ENCODE measurements at places on chromosomes 5 and 9.

DNA sequence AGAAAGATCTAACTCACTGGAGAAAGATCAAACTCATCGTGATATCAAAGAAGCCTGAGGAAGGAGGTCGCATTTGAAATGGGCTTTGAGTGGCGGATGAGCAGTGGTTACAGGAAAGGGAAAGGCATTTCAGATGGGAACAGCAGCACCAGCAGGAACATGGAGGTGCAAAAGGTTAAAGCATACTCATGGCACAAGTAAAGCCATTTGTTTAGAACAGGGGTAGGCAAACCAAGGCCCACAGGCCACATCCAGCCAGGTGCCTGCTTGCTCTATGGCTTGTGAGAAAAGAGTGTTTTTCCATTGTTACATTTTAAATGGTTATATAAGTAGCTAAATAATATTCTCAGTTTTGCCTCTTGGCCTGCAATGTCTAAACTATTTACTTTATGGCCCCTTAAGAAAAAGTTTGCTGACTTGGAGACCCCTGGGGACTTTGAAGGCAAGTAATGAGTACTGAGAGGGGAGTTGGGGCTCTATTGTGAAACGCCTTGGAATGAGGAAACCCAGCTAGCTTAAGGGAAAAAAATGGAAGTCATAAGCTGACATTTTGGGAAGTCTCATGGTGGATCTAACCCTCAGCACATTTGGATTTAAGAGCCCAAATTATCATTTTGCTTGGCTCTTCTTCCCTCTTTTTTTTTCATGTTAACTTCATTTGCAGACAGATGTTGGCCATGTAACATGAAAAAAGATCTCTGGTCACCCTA lies 211.1 kb downstream of the NR3C1 start:
- no peak for DNase-seq

- DNase-seq: no peak
Observed at GRCh38 chr5:41097642-41098041, 26.5 kb upstream of the MROH2B start.

GRCh38 chr9:89562186-89562814 lies 42.5 kb upstream of the GADD45G start:
- no peak for DNase-seq

GRCh38 chr5:43601454-43602260 lies 1.3 kb upstream of the NNT start:
- no peak for DNase-seq

DNA sequence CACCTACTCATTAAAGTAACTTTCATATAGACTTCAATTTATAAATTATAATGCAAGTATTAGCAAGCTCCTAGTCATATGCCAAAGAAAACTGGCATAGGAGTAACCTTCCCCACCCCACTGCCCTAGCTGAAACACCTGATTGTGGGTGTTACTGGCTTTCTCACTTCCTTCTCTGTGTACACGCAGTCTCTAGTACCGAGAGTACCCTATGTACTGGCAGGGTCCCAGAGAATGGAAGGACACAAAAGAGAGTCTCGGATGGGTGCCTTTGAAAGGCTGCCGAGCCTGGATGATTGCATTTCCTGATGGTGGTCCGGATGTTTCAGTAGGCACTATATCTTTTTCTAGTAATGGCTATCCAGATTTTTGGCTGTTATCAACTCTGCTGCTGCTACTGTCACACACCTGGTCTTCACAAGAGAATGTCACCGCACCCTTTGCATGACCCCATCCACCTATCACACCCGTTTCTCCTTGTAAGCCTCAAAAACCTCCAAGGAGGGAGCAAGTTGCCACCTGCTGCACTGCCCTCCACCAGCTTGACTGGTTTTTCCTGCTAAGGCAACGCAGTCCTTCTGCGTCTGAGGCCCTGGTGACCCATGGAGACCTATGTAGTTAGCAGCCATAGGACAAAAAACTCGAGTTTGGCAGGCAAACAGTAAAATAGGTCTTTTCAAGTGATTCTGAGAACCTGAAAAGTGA lies 53.8 kb upstream of the CLINT1 start:
- DNase-seq: no peak

Data from skin of body (tissue), 3 donors.